EH (cell line): ENCODE measurements at places on chromosomes 11 and 22.

DNA sequence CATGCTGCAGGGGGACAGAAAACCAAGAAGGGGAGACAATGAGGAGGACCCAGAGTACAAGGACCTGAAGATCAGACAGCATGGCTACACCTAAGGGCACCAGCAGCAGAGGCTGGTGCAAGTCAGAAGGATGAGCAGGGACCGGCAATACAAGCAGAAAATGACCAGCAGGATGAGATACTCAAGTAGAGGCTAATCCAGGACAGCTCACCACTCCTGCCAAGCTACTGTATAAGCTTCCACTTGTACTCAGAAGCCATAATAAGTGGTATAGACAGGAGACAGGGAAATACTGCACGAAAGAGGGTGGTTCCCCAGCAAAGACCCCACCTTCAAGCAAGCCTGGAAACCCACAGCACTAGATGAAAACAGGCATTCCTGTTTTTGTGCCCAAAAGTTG is 138.7 kb upstream of the ZC3H12C start:
- DNase-seq: no peak

DNA sequence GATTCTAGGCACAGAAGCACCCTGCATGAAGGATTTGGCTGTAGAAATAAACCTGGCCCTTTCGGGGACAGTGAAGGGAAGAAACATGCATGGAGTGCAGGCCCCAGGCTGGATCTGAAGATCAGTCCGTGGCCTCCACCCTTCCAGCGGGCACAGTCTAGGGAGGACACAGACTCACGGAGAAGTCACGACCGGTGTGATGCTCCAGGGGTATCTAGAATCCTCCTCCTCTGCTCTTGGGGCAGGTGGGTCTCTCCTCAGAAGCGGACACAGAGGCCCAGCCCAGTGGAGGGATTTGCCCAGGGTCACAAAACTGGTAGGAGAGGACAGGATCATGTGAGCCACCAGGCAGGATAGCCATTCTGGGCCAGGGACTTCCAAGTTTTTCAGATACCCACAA is 22.4 kb downstream of the SLCO2B1 start:
- DNase-seq: no peak

- DNase-seq: no peak
Observed at GRCh38 chr11:104799251-104799650, 99.0 kb downstream of the CASP12 start.

DNA sequence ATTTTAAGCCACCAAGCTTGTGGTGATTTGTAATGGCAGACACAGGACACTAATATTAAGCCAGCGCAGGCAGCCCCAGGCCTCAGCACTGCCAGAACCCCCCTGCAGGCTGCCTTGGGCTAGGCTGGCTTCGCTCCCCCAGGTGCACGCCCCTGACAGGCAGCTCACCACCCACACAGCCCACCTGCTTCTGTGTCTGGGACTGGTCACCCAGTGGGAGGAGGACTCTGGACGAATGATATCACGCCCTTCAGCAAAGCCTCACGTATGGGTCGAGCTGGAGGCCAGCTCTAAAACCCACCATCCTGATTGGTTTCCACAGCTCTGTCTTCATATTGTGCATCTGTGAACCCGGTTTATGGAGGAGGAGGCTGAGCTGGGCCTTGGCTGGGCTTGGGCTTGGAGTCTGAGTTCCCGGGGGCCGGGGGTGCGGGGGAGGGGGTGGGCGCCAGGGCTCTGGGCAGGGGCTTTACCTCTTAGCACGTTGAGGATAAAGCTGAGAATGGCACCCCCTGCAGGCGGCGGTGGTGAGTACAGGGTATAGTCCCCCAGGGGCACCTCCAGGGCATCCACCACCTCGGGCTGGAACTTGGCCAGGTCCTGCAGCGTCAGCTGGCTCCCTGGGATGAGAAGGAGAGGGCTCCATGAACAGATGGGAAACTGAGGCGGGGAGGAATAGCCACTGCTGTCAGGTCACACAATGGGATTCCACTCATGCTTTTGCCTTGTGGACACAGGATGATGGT is 13.8 kb downstream of the GGT5 start:
- DNase-seq: no peak

DNA sequence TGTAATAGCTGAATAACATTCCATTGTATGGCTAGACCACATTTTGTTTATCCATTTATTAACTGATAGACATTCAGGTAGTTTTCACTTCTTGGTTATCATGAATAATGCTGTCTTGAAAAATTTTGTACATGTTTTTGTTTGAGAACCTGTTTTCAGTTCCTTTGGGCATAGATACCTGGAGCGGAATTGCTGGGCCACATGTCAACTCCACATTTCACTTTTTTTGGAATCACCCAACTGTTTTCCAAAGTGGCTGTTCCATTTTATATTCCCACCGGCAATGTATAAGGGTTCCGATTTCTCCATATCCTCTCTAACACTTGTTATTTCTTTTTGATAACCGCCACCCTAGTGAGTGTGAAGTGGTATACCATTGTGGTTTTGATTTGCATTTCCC is 184.3 kb downstream of the LARGE1 start:
- DNase-seq: no peak

- peak; percentile 61 for DNase-seq
Observed at GRCh38 chr11:27573024-27573423, 66.5 kb upstream of the LIN7C start.

GRCh38 chr11:126106594-126107328 is 44.1 kb upstream of the CDON start:
- DNase-seq: no peak

DNA sequence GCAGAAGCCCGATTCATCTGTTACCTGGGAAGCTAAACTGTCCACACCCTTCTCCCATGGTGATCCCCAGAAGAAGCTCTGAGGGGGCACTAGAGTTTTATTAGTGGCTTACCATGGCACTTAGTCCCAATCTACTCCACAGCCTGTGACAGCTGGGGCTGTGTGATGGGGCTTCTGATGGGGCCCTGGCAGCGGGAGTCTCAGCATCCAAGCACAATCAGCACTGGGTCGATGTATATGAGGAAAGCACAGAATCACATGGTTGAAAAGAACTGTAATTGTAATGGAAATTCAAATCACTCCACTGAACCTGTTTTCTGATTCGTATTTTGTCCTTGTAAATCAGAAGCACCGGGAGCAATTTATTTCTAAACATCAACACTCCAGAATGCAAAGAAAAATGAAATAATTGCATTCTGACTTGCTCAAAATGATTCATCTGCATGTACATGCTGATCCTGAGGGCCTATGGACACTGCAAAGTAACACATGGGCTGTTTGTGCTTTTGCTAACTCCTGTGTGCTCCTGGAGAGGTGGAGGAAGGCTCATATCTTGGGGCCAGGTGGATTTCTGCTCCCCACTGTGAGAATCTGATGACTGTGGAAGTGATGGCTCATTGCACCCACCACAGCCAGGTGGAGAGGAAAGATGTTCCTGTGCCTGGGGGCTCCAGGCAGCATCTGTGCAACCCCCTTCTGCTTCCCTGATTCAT is 203.0 kb downstream of the KIRREL3 start:
- no peak for DNase-seq

DNA sequence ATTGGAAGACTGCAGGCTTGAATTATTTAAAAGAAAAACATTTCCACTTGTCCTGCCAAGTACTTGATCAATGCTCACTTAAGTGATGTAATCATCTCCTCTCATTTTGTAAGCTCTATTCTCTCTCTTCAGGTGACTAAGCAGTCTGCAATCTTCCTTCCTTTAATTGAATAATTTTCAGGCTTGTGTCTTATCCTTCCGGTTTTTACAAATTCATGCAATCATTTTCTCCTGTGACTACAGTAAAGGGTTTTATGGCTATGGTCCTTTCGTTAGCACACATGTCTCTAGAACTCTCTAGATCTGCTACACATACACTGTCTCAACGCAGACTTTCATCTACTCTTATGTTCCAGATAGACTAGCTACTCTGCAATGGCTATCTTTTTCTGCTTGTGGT is 12.6 kb upstream of the UPB1 start:
- peak; percentile 88 for DNase-seq
